Left colon (tissue), 2 donors: ENCODE measurements at places on chromosomes 6 and 20. TPM values are rescaled to one million over a fixed set of nuclear protein-coding genes. Genes with fewer than 3 reads are reported as not detected.

PRR18 gene
- total RNA-seq = not detected

FAM50B gene
- total RNA-seq = 2.7 TPM

UQCC2 gene
- 40.5 TPM for total RNA-seq

BMP2 gene
- total RNA-seq = 60.4 TPM

PROKR2 gene
- not detected for total RNA-seq

ADGRF4 gene
- total RNA-seq = 2.0 TPM

TCF15 gene
- 0.22 TPM for total RNA-seq

PPP1R3G gene
- 1.6 TPM for total RNA-seq

MTO1 gene
- total RNA-seq = 23.1 TPM

SAMD3 gene
- 2.0 TPM for total RNA-seq

EYA4 gene
- total RNA-seq = 0.06 TPM
